ENCODE measurements at places on chromosomes 5 and 9.

DNA sequence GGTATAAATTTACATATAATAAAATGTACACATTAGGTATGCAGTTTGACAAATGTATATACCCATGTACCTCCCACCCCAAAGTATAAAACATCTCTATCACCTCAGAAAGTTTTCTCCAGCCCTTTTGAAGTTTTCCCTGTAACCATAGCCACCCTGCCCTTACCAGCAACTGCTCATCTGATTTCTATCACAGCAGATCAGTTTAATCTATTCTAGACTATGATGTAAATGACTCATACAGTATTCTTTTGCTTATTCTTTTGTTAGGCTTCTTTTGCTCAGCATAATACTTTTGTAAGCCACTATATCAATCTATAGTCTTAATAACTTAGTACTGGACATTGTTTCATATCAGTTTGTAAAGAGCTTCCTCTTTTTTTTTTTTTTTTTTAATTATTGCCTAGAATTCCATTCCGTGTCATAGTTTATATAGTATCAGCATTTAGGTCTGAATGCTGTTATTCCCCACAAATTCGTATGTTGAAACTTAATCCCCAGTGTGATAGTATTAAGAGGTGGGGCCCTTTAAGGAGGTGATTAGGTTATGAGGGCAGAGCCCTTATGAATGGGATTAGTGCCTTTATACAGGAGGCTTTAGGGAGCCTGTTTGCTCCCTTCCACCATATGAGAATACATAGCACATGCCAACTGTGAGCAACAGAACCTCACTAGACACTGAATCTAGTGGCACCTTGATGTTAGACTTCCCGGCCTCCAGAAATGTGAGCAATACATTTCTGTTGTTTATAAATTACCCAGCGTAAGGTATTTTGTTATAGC is 20.3 kb downstream of the MELK start:
- no peak for DNase-seq

- no peak for DNase-seq
Measured at GRCh38 chr5:87069974-87070608, 197.6 kb upstream of the RASA1 start.

DNA sequence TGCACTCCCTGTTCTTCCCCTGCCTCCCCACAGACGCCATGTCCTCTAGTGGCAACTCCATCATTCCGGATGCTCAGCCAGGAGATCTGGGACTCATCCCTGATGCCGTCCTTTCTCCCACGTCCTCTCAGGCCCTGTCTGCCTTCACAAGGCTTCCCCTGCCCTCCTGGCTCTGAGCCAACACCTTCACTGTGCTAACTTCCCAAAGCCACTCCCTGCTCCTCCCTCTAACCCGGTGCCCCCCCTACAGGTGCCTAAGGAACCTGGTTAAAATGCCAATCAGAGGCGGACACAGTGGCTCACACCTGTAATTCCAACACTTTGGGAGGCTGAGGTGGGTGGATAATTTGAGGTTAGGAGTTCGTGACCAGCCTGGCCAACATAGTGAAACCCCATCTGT is 67.6 kb downstream of the LMX1B start:
- no peak for DNase-seq

- no peak for DNase-seq
Measured at GRCh38 chr9:85971731-85972130, 30.8 kb downstream of the NAA35 start.

GRCh38 chr5:114010362-114010761 is 351.5 kb upstream of the KCNN2 start:
- no peak for DNase-seq

GRCh38 chr5:59267033-59267432 is 626.5 kb downstream of the PDE4D start:
- no peak for DNase-seq

DNA sequence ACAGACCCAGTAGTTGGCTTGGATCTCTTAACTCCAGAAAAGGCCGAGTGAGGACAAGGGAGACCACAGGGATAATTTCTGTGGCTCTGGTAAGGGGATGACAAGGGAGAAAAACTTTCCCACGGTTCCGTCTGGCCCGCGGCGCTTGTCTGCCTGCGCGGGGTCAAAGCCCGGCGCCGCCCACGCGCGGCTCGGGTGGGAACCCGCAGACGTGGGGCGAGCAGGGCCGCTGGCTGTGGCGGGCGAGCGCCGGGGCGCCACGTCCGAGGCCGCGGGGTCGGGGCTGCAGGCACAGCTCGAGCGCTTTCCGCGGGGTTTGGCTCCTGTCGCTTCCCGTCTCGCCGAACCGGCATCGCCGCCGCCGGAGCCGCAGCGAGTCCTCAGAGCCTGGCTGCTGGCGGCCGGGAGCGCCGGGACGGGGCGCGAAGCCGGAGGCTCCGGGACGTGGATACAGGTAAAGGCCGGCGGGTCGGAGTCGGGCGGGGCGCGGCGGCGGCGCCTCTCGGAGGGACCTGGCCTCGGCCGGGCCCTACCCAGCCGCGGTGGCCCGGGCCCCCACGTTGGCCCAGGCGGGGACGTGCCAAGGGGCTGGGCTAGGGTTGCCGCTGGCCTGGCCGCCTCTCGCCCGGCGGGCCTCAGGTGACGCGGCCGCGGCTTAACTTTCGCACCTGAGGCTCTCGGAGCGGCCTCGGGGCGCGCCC is at the start of gene RNF180:
Gene RNF180, plus strand, starts transcription at position 344 of the 701 bp plus-strand sequence. CDS start 34,965 bp downstream, outside the sequence.
- no peak for DNase-seq

DNA sequence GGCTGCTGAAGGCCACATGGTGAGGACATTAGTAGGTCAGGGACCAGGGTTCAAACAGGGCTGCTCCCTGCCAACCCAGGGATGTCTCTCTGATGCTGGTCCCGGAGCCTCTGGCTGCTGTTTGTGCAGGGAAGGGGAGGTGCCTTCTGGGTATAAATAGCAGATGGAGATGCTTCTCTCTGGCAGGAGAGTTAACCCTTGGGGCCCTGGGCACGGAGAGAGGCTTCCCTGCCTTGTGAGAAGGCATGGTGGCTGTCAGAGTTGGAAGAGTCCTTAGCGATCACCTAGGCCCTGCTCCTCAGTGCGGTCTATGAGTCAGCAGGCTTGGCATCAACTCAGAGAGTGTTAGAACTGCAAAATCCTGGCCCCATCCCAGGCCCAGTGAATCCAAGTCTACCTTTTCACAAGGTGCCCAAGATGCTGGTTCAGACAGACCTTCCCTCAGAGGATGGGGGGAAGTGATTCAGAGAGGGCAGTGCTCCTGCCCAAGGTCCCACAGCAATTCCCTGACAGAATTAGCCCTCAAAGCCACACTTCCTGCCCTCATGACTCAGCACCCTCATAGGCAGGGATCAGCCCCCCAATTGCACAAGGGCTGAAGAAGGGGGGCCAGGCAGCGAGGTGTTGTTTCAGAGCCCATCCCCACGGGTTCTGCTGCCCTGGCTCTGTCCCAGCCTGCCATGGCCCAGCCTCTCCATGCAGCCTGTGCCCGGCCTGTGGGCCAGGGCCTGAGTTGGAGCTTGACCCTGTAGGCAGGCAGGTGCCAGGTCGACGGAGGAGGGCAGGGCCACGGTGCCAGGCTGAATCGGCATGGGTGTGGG is 25.6 kb downstream of the CAMK2A start:
- no peak for DNase-seq

DNA sequence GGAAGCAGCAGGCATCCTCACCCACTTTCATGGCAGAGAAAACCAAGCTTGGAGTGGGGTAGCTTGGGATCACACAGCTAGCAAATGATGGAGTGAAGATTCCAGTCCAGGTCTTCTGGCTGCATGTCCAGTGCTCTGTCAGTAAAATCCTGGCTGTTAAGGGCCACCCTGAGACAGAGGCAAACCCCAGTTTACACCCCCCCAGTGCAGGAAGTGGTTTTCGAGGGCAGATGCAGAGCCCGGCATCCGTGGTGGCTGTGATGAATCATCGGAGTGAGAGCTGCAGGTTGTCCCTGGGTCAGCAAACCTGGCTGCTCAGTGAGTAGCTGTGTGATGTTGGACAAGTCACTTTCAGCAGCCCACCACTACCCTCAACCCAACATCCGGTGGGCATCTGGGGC is 115.4 kb downstream of the RGS3 start:
- DNase-seq: no peak

GRCh38 chr5:157271740-157272271 is 5.9 kb downstream of the CYFIP2 start:
- no peak for DNase-seq

DNA sequence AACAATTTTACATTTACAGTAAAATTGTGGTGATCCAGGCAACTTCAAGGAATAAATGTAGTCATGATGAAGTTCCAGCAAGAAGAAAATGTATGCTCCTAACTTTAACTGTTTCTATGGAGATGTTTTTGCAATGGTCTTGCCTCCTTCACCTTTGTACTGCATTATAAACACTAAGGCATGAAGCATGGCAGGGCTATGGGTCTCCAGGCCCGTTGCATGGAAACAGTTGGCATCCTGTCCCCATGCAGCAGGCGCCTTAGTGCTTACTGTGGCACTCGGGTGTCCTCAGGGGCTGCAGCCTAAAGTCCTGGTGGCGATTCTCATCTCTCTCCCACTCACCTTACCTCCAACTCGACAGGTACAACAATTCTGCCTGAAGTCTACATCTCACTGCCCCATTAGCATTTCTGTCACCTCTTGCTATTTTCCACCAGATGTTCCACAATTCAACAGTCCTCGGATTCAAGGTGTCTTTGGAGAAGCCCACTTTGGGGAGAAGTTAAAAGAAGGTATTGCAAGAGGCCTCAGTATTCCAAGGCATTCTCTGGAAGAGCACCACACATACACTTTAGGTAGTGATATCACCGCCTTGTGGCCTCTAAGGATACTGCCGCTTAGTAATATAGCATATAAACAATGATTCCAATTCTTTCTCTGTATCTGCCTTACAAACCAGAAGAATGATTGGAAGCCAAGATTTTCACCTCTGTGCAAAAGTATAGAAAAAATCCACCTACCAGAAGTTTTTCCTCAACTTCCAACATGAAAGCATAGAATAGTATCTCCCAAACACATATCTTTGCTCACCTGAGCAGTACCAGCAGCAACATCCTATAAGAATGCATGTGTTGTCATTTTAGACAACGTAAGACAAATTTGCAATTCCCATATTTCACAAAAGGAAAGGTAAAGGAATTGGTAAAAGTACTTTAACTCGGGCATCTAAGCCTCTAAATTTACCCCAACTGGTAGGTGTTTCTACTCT is 5.1 kb downstream of the LIFR start:
- DNase-seq: no peak

DNA sequence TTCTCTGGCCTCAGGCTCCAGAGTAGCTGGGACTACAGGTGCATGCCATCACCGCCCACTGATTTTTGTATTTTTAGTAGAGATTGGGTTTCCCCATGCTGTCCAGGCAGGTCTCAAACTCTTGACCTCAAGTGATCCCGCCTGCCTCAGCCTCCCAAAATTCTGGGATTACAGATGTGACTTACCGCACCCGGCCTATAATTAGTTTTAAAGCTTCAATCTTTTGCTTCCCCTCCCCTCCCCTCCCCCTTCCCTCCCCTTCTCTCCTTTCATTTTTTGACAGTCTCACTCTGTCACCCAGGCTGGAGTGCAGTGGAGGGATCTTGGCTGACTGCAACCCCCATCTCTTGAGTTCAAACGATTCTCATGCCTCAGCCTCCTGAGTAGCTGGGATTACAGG is 433.3 kb upstream of the EDIL3 start:
- no peak for DNase-seq

DNA sequence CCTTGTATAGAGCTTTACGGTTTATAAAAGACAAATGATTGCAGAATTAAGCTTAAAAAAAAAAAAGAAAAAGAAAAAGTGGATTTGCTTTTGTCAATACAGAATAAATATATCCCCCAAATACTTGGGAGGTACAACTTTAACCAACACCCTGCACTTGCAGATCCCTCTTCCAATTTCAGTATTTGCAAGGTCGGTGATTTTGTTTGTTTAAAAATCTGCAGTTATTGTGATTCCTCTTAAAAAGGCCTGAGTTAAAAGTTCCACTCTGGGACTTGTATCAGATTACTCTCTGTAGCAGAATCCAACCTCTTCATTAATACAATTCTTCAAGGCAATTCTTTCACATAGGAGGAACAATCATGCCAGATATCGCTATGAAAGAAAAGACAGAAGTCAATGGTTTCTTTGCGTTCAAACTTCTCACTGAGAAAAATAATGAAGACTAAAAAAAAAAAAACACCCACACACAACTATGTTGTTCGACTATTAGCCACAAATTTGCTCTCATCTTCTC is 400.9 kb downstream of the EBF1 start:
- DNase-seq: no peak

DNA sequence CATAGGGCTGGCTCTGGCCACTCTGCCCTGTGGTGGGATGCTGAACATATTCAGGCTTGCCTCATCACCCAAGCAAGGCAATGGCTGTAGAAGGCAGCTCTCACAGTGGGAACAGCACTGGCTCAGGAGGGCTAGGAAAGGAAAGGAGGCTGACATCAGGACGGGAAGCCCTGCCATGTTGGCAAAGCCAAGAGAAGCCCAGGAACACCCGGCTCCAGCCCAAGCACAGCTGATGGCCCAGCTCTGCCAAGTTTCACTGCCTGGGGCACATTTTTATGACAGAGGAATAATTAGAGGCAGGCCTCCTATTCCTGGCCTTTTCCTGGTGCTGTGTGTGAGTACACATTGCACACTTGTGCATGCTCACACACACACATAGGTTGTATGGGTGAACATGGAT is 163.6 kb upstream of the SMIM23 start:
- DNase-seq: no peak

DNA sequence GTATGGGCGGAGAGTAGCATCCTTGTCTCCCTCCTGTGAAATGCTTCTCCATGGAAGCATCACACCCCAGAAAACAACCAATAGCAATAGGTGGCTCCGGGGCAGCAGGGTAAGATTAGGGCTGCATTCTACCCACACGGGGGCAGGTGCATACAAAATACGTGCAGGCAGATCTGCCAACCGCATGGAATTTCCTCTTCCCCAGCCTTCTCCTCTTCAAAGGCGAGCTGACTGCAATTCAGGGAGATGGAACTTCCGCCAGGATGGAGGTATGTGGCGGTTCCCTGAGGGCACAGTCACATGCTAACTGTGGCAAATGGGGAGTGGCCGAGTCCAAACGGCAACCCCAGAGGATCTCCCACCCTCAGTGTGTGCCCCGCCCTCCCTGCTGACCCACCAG is 81.5 kb downstream of the LMNB1 start:
- DNase-seq: no peak

- no peak for DNase-seq
Measured at GRCh38 chr9:90555351-90556057, 87.1 kb downstream of the DIRAS2 start.

- no peak for DNase-seq
Measured at GRCh38 chr9:83920469-83920926, 734 bp downstream of the KIF27 start.

- DNase-seq: no peak
Measured at GRCh38 chr5:72814104-72814503, 2.4 kb upstream of the TNPO1 start.

DNA sequence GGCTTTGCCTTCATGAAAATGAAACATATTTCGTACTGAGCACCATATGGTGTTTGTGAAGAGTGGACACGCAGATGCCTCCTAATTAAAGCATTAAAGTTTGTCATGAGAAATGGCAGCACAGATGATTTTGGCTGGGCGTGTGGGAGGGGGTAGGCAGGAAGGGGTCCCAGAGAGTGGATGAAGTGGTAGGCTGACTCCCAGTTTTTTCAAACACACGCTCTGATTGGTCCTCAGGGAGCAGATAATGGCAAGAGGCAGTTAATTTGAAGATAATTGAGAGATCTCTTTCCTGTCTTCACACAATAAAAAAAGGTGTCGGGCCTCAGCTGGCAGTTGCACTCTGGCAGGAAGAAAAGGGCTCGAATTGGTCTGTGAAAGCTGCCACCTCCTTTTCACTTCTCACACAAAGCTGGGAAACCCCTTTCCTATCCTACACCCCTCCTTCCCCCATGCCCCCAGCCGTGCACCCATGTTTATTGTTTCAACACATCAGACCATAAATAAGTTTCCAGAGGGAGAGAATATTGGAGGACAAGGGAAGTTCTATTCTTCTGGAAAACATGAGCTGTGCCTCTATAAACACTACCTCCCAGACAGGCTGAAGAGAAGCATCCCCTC is 429.6 kb downstream of the ARHGEF28 start:
- no peak for DNase-seq
